ENCODE measurements at places on chromosomes 12 and 14.

DNA sequence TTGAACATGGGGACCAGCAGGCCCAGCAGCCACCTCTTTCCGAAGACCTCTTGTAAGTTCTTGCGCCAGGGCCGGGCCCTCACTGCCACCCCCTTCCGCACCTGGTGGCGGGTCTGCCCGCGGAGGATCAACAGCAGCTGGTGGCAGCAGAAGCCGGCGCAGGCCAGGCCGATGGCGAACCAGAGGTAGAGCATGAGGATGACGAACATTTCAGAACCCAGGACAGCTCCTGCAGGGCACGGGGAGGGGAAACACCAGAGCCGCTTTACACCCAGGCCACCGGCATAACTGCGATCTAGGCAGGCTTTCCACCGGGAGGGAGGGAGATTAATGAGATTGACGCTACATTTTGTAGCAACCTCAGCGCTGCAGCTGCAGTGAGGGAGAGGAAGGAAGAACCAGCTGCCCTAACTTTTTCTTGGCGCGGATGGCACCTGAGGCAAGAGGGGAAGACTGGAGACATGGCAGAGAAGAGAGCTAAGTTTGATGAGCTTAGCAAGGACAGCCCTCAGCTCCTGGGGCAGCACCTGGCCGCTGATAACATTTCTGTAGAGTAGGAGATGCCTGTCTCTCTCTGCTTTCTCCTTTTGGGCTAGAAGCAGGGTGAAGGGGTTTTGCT, 7.8 kb downstream of the ZDHHC22 start:
- peak; percentile 84 for DNase-seq

DNA sequence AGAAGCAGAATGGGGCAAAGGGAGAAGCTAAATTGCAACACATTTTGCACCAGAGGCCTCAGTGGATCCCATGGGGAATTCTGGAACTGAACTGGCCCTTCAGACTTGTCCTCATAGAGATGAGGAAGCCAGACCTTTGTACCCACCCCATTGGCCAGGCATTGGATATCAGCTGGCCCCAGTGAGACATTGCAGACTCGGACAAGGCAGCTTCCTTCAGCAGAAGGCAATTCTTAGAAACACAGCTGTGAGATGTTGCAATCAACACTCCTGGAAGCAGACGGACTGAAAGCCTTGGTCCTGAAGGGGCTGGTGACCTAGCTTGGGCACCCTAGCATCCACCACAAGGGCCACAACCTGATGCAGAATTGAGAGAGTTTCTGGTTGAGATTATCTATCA, 218.1 kb downstream of the MSRB3 start:
- DNase-seq = no peak

DNA sequence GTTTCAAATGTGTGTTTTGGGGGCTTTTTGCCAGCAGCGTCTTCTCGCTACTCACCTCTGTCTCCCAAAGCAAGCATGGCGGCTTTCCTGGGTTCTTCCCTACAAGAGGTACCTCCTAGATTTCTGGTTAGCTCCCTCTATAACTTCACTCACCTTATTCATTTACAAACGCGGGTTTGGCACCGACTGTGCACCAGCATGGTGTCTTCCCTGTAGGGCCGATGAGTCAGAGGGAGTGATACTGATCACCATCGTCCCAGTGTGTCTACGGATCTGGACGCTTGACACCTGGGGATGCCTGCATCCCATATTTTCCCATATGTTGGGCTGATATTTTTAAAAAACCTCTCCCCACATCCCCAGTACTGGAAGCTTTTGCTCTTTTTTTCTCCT, 8.0 kb upstream of the SERPINA12 start:
- DNase-seq = no peak

DNA sequence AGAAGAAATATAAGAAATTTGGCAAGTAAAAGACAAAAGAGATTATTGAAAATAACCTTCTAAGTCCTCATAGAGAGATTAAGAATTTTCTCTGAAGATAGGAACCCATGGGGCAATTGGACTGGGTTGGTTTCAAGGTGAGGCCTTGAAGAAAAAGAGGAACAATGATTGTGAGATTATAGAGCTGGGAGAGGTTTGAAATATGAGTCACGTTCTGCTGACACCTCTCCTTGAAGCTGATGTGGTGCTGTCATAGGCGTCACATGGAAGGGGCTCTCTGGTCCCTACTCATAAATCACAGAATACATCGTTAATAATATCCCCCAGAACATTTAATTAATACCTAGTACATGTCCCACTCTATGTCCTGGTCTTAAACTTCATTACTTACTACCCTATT, 227.6 kb upstream of the PDE3A start:
- DNase-seq = no peak

DNA sequence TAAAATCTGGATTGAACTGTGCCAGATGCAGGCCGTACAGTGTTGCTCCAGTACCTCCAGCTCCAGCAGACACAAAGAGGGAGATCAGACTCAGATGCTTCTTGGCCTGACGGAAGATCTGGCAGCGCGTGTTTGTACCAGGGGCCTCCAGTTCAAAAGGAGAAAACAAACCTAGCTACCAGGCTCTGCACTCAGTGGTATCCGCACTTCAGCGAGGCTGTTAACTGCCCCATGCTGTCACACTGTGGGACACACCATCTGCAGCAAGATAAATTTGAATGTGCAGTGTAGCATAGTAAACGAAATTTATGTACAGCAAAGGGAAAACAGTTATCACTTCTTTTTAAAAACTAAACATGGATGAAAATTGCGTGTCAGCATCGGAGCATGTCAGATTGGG, 5.1 kb downstream of the DYNC1H1 start:
- no peak for DNase-seq
